Right atrium auricular region (tissue), 2 donors: ENCODE measurements at places on chromosomes 12 and 14. TPM values are rescaled to one million over a fixed set of nuclear protein-coding genes. Genes with fewer than 3 reads are reported as not detected.

DNA sequence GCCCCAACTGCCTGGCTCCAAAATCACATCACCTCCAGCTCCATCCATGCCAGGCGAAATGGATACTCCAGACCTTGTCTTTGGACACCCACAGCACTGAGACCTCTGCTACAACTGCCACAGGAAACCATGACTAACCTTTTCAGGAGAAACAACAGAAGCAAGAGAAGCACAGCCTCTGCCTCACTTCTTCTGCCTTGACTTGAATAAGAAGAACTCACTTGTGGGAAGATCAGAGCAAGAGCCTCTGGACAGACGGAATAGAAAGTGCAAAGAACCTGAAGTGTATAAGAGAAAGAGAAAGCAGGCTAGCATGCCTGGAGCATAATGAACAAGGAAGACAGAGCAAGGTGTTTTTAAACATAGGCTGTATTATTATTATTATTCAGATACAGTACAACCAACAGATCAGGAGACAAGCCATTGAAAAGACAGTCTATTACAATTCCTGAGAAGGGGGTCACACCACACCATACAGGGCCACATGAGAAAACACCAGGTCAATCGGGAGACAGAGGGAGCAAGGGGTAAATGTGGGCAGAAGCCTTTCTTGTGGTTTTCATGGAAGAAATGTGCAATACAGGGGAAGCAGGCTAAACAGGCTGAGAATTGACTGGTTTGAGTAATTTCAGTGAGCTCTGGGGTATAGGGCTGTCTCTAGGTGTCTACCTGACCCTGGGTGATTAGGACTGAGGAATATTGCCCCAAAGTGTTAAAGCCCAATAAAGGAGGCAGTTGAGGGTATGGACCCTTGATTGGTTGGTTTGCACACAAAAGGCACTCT lies 7.4 kb upstream of the OR10P1 start:
- no peak for DNase-seq

GRCh38 chr14:78197051-78197450 lies 26.9 kb downstream of the NRXN3 start:
- no peak for DNase-seq

DNA sequence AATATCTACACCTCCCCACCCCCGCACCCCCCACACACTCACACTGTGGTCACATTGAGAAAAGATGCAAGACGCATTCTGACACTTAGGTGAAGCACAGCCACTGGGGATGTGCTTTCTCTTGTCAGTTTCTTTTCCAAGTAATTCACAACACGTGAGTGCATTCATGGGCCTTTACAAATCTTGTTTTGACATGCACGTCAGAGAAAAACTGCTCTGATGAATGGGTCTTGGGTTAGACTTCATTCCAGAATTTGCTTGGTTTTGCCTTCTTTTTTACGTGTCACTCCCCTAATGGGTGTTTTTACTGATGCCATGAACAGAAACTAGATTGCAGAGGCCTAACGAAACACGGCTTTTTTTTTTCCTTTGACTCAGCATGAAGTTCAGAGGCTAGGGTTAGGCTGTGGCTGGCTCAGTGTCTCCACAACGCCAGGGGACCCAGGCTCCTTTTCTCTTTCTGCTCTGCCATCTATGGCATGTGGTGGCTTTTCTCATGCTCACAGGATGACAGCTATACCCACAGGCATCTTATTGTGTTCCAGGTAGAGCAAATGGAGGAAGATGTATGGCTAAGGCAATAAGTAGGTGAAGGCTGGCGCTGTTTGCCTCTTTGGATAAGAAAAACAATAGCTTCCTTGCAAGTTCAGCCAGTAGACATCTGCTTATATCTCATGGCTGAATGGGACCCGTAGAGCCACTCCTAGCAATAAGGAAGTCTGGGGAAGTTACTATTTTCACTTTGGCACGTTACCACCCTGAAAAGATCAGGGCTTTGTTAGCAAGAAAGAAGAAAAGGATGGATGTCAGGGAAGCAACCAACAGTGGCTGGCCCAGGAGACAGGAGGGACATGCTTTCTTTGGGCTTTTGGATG lies 253.3 kb downstream of the SLC15A4 start:
- DNase-seq: no peak

DNA sequence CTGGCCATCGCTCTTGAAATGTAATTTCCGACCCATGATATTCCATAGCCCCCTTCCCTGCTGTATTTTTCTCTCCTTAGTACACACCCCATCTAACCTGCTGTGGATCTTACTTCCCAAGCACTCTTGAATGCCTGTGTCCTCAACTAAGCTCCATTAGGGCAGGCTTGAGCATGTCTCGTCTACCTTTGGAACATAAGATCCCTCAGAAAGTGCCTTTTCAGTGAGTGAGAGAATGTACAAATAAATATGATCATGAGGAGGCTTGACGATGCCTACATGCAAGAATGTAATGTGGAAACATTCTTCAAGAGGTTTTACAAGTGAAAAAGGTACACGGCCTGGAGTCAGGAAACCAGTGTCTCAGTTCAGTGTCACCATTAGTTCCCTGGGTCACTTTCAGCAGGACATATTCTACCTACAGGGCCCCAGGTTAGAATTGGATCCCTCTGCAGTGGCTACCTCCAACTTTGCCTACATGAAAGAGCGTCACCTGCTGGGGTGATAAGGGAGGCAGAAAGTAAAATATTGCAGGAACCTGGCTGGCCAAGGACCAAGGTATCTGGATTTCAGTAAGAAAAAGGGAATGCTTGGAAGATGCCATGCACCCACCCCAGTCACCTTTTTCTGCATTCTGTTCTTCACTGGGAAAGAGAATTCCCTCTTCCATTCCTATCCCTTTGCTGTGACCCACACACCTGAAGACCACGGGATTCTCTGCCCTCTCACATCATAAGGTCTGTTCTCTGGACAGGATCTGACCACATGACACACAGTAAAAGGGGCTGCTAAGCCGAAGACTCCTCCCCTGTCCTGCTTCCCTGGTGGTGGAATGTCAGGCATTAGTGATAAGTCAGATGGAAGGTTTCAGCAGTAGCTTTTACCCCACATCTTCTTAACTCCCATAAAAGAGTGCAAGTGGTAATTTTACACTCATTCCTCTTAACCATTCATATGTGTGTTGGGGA lies 24.6 kb upstream of the SERPINA1 start:
- no peak for DNase-seq

DNA sequence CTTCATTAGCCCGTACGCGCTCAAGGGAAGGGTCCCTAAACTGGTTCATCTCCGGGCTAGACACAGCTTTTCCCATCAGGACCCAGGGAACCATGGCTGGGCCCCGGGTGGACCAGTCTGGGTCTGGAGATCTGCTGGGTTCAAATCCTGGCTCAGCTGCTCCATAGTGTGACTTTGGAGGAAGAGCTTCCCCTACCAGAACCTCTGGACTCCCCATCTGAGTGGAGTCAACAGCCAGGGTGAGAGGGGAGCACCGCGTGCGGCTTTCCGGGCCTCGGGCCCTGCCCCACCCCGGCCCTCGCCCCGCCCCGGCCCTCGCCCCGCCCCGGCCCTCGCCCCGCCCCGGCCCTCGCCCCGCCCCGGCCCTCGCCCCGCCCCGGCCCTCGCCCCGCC lies 41.2 kb downstream of the BEGAIN start:
- no peak for DNase-seq

DNA sequence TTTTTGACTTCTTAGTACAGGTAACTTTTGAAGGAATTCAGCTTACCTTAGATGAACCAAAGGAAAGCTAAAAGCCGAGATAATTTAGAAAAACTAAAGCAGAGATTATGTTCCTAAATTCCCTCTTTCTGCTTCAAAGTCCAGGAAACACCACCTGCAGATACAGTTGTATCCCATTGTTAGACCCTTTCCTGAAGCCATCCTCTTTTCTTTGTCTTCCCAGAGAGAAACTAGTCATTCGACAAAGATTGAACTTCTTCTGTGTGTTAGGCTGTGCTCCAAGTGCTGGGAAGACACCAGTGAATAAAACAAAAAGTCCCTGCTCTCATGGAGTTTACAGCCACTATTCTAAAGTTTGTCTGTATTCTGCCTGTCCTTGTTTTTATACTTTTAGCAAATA lies 29.3 kb downstream of the PPM1A start:
- DNase-seq: no peak

- peak; percentile 70 for DNase-seq
Measured at GRCh38 chr12:49187184-49187583, 1.7 kb downstream of the TUBA1A start.

GRCh38 chr14:104595911-104596450 lies 8.6 kb downstream of the TMEM179 start:
- no peak for DNase-seq

- no peak for DNase-seq
Measured at GRCh38 chr14:96054661-96055060, 15.5 kb downstream of the C14orf132 start.

DNA sequence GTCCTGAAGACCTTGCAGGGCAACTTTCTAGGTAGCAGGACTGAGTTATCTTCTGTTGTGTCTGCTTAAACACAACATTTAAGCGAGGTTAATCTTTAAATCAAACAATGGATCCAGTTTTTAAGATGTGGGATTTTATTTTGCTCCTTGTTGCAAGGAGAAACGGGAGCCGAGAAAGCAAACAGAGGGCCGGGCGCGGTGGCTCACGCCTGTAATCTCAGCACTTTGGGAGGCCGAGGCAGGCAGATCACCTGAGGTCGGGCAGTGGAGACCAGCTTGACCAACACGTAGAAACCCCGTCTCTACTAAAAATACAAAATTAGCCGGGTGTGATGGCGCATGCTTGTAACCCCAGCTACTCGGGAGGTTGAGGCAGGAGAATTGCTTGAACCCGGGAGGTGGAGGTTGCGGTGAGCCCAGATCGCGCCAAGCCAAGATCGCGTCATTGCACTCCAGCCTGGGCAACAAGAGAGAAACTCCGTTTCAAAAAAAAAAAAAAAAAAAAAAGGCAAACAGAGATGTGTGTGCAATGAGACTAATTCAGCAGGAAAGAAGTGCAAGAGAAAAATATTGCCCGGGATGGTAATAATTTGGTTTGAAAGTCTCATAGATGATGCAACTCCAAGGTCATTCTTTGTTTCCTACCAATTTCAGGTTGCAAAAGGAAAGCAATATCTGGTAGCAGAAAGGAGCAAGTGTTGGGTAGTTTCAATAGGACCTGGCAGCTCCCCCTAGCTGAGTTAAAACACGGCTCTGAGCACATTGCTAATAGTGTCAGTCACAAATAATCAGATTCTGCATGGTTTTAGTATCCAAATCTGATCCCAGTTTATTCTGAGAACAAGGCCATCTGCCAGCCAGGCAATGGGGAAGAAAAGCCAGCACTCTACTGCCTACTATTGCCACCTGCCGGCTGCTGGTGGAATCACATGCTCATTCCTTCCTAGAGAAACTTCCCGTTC lies 141.4 kb downstream of the PPM1H start:
- peak; percentile 94 for DNase-seq

- no peak for DNase-seq
Measured at GRCh38 chr14:94612174-94612573, at the start of gene SERPINA3. SERPINA3 (plus strand) TSS chr14:94612391; CDS start chr14:94614442, 2,051 bp downstream.

DNA sequence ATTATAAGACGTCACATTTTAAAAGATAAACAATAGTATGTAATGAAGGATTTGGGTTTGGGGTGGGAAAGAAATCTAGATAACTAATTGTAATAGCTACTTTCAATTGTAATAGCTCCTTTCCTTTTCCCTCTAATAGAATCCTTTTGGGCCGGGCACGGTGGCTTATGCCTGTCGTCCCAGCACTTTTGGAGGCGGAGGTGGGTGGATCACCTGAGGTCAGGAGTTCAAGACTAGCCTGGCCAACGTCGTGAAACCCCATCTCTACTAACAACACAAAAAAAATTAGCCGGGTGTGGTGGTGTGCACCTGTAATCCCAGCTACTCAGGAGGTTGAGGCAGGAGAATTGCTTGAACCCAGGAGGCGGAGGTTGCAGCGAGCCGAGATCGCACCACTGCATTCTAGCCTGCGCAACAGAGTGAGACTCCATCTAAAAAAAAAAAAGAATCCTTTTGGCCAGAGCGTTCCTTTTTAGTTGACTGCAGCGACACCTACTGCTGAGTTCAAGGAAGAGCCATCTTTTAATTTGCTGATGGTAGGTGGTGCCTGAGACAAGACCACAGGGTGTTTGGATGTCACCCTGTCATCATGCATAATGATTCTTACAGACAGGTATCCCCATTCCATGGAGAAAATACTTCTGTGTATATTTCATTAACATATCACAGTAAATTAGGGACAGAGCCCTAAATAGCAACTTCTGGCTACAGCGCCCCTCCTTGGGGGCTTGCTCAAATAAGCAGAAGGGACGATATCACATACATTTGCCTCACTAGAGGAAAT lies 79.5 kb downstream of the ARMH4 start:
- no peak for DNase-seq

DNA sequence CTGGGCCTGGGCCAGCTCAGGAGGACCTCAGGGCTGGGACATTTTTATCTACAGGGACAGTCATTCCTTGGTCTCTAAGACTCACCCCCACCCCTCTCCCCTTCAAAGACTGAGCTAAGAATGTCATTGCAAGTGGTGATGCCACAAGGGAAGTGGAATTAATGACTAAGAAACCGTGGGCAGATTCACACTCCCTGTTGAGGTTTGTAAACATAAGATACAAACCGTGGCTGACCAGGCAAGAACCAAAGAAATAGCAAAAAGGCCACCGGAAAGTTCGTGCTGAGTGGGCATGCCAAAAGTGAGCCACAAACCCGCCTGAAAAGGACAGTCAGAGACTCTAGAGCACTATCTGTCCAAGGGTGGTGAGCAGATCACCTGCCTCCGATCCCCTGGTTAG lies 25.7 kb downstream of the NUAK1 start:
- no peak for DNase-seq

DNA sequence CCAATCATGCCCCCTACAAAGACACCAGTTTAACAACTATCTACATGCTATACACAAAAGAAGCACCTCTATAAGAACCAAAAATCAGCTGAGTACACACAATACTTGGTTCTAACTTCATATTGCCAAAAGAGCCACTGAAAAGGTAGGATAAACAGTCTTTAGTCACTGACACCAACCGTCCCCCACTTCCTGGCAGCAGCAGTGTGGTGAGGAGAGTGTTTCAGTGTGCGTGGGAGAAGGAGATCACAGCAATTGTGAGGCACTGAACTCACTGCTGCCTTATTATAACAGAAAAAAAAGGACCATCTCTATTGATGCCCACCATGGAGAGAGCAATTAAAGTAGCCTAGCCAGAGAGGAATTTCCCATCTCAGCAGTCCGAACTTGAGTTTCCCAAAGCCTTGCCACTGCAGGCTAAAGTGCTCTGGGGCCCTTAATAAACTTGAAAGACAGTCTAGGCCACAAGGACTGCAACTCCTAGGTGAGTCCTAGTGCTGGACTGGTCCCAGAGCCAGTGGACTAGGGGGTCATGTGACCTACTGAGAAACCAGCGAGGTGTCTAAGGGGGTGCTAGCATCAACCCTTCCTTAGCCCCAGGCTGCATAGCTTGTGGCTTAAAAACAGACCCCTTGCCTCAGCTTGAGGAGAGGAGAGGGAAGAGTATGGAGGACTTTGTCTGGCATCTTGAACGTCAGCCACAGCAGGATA lies 37.1 kb upstream of the LMNTD1 start:
- DNase-seq: no peak

The EPYC gene
- total RNA-seq: not detected

The TMPRSS12 gene
- total RNA-seq: not detected

The SLC17A8 gene
- total RNA-seq: not detected
